ENCODE measurements at places on chromosomes 7 and 10.

GRCh38 chr7:74454021-74454924, 567 bp downstream of the GTF2IRD1 start:
- no peak for DNase-seq

DNA sequence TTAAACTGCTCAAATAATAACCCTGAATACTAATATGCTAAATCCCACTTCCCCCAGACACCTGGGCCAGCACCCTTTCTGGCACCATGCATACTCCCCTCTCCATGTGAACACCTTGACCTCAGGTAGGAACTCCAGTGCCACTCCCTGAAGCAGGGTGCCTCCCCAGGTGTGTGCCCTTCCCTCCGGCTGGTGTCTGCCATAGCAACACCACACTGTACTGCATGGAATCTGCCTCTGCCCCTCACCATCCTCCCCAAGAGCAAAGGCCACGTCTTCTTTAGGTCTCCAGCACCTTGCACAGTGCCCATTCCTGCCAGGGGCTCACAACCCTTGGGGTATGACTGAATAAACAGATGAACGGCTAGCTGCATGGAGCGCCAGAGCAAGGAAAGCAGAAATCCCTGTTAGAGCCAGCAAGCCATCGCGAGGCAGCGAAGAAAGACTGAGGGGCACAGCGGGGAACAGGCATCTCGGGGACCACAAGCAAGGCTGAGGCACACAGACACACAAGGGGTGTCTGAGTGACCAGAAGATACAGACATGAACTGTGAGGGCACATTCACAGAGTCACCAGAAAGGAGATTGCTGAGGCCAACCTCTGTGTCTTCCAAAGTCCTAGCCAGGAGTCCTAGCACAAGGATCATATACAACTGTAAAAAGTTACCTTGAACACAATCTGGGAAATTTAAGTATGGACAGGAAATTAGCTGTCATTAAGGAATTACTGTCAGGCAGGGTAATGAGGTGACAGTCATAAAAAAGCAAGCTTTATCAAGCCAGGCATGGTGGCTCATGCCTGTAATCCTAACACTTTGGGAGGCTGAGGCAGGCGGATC, 25.7 kb downstream of the COBL start:
- DNase-seq = no peak

DNA sequence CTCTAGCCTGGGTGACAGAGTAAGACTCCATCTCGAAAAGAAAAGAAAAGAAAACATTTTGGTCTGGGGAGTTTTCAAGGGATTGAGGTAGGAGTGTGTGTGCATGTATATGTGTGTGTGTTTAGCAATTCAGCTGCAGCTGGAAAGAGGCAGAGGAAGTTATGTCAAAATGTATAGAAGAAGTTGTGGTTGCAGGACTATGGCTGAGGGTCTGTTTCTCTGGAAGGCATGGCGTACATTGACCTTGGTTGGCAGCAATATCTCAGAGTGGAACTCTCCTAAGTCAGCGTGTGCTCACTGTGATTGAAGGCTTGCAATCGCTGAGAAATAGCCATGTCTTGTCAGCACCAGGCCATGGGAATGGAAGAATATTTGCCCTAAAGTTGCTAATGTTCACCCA, 28.6 kb upstream of the RHBDD2 start:
- DNase-seq = no peak

DNA sequence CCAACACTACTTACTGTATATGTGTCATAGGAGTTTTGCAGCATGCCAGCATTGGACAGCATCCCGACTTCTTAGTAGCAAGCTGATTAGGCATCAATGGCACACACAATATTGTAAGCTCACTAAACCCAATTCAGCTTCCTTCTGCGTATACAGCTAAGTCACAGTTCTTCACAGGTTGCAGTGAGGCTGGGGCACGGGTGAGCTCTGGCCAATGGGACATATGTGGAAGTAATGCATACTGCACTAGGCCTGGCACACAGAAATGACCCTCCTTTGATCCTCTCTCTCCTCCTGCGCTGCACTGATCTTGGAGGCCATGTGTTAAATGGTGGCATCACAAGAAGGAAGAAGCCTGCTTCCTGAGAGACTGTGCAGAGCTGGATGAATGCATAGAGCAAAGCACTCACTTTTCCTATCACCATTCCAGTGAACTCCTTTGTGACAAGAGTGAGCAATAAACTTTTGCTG, 11.9 kb downstream of the RAB11FIP2 start:
- DNase-seq = no peak

GRCh38 chr10:75976681-75977080, 545.3 kb downstream of the LRMDA start:
- DNase-seq = no peak
